ENCODE measurements at places on chromosomes 13 and 19.
A peak's percentile ranks its signal among the peaks of the same experiment; 100 is the strongest.

DNA sequence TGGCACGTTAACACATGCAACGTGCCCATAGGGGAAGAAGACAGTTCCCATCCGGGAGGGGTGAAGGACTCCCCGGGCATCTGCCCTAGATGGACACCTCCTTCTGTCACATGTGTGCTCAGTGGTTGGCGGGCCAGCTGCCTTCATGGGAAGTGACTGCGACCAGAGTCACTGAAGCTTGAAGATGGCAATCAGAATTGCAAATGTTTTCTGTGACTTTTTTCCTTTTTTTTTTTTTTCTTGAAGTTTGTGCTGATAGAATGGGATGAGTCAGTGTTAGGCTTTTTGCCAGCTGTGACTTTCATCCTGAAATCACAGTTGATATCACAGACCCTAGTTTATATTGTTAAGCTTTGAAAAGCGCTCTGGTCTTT is 109.2 kb upstream of the MCF2L start:
- peak; percentile 60 for DNase-seq

DNA sequence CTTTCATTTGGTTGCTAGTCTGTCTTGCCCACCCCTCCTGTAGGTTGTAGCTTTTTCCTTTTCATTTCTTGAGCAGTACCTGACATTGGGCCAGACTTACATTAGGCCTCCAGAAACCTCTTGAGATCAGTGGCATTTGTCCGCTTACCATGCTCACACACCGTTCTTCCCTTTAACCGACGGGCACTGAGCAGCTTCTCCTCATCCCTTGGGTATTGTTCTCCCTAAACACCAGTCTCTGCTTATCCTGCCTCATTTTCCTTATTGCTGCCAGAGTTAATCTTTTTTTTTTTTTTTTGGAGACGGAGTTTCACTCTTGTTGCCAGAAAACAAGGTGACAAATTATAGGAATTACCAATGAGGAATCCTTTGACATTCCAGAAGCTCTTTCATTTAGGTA is 27.2 kb upstream of the KCTD4 start:
- no peak for DNase-seq

DNA sequence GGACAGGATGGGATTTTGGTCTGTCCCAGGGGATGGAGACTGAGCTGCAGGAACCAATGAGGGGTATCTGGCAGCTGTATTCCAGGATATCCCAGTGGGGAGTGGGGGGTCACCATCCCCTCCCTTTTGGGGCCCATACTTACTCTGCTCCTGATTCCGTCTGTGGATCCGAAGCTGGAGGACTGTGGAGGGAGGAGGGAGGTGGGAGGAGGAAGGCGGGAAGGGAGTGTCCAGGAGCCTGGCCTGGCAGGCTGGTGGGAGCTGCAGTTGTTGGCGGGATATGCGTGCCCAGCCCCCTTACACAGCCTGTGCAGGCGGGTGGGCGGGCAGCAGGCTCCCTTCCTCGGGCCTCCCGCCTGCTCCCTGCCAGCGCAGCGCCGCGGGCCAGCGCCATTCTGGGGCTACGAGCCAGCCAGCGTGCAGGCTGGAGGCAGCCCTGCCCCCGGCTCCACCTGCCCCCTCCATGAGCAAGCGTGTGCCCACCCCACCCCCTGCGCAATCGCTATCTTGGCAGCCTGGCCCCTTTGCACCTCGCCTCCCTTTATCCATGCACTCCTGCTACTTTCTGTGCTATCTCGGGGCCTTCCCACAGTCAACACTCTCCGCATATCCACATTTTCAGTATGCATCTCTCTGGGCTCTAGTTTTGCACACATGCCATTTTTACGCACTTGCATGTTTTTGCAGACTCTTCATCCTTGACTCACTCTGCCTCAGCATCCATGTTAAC is 2.8 kb downstream of the MAMSTR start:
- peak; percentile 73 for DNase-seq

DNA sequence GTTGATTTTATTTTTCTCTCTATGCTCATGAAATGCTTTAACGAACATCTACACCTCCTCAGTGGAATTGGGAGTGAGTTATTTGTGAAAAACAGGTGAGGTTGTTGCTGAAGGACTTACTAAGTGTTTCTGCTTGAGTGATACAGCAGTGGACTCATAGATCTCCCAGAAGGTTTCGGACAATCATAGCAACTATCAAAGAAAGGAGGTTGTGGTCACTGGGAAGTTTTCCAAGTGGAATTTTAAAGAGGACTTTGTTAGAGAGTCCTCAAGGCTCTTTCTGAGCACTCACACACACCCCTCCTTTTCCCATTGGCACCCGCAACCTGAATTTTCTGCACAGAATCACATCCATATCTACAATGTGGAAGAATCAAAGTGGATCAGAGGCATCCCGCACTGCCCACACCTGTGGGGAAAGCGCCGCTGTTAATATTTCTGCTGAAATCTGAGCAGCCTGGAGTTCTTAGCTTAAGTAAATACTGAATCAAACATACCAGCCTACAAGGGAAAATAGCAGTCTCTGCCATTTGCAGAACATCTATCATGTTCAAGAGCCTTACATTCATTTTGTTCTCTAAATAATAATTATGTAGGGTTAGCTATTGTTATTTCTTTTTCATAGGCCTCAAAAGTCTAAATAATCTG is 719.4 kb downstream of the DIAPH3 start:
- no peak for DNase-seq

GRCh38 chr19:2381148-2381820 is 21.2 kb downstream of the TMPRSS9 start:
- DNase-seq, result peak; percentile 31

DNA sequence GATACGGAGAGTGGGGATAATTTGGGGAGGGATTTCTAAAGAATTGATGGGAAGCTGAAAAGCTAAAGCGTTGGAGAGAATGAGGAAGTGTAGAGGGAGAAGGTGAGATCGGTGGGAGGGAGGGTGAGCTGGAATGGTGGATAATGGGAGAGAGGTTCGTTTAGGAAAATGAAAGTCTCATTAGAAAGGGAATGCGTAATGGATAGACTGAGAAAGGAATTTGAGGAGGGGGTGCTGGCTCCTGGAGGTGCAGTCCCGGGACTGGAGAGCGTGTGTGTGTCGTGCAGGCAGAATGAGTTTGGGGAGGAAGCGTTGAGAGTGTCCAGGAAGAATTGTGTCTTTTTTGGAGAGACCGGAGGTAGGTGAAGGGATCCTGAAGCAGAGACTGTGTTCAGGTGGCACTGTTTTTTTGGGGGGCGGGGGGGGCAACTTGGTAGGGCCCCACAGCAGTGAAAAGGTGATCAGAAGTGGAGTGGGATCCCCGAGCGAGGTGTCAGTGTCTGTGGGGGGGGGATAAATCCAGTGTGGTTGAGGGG is 1.4 kb downstream of the ACTN4 start:
- no peak for DNase-seq

GRCh38 chr13:40143559-40143958 is 488.1 kb downstream of the COG6 start:
- DNase-seq, result no peak

GRCh38 chr19:34319230-34319585 is 45.8 kb upstream of the GPI start:
- DNase-seq, result no peak

- DNase-seq, result no peak
Measured at GRCh38 chr13:35646056-35646774, 169.7 kb upstream of the MAB21L1 start.

GRCh38 chr19:4503132-4503824 is 15.0 kb downstream of the PLIN4 start:
- DNase-seq, result no peak

GRCh38 chr19:8323781-8324185 is 2.5 kb downstream of the RPS28 start:
- no peak for DNase-seq

DNA sequence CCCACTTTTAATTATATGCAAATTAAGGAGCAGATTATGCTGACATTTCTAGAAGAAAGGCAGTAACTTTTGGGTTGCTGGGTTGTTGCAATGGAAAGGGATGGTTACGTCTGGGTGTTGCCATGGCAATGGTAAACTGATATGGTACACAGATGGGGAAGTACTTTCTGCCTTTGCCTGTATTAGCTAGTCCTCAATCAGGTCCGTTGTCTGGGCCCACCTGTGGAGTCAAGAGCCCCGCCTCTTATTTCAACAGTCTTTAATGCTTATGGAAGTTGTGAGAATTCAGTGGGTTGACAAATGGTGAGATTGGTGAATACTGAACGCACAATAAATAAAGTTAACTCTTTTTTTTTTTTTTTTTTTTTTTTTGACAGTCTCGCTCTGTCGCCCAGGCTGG is 30.6 kb upstream of the DPP9 start:
- peak; percentile 22 for DNase-seq

DNA sequence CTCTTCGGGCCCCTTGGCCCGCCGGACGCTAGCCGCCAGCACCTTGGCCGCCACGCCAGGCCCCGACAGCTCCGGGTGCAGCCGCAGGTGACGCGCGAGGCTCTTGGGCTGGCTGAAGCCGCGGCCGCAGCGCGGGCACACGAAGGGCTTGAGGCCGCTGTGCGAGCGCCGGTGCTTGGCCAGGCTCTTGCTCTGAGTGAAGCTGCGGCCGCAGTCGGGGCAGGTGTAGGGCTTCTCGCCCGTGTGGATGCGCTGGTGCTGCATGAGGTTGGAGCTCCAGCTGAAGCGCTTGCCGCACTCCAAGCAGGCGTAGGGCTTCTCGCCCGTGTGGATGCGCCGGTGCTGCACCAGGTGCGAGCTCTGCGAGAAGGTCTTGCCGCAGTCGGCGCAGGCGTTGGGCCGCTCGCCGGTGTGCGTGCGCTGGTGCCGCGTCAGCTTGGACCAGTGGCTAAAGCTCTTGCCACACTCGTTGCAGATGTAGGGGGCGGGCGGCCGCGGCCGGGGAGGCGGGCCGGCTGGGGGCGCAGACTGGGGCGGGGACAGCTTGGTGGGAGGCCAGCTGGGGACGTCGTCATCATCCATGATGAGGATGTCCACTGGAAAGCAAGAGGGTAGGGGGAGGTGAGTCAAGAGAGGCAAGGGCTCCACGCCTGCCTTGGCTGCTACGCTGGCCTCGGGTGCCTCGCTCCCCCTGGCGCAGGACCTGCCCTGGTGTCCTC is 32.4 kb downstream of the ZNF787 start:
- no peak for DNase-seq

GRCh38 chr19:17855280-17856152 is 4.2 kb upstream of the RPL18A start:
- peak; percentile 75 for DNase-seq

DNA sequence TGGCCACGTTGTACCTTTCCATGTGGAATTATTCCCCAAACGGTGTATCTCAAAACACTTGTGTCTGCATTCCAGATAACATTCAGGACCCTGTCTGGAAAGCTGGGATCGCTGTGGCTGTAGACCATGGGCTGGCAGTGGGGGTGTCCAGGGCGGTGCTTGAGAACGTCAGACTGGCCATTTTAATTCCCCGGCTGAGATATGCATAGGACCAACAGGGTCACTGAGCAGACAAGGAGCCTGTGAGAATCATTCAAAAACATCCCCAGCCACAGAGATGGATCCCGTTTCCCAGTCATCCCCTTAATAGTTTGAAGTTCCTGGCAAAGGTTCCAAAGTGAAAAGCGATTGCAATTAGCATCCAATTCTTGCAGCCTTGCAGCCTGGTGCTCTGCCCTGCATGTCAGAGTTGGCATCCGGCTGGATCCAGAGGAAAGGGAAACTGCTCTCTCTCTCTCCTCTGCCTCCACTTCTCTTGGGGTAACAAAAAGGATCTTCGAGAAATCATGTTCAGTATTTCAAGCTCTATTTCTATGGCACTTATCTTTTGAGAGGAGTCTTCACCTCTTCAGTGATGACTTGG is 41.6 kb downstream of the IFT88 start:
- no peak for DNase-seq

DNA sequence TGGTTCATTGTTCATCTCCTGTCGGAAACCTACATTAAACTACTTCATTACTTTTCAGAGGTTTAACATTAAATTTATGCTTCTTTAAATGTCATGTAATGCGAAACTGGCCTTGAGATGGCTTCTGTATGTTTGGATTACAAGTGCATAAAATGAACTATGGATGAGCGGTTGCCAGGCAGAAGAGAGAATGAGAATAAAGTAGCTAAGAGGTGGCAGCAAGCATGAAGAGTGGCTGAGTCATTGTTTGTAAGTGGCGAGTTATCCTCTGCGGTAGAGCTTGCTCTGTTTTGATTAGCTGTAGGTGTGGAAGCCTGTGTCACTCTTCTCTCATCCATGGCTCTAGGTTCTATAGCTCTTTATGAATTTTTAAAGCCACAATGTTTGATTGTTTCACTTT is 1139.6 kb upstream of the PCDH9 start:
- no peak for DNase-seq

Data from fibroblast of pulmonary artery (primary cell).